ENCODE measurements at places on chromosomes 7 and 10.

DNA sequence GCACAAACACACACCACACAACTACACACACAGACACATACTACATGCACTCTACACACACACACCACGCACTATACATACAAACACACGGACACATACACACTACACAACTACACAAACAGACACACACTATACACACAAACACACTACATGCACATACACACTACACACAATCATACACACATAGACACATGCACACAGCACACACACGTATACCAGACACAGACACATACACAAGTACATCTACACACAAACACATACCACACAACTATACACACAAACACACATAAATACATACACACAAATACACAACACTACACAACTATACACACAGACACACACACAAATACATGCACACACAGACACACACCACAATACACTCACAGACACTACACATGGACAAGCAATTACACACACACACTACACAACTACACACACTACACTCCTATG lies 4.6 kb downstream of the GPR15LG start:
- DNase-seq: no peak

DNA sequence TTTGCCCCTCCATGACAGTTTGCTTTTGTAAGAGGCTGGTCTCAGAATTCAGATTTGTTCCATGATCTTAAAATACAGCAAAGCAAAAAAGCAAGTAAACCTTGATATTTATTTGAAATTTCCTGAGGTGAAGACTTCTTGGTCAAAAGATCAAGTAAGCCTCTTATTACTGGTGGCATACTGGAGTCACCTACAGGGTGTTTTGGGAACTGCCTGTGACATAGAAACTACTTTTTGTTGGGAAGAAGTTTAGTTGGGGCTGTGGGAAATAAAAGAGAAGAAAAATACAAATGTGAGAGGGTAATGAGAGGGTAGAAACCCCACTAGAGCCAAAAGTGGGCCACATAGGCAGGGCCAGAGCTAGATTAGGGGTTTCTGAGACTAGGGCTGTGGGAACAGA lies 217.9 kb downstream of the OTUD1 start:
- peak; percentile 20 for DNase-seq

DNA sequence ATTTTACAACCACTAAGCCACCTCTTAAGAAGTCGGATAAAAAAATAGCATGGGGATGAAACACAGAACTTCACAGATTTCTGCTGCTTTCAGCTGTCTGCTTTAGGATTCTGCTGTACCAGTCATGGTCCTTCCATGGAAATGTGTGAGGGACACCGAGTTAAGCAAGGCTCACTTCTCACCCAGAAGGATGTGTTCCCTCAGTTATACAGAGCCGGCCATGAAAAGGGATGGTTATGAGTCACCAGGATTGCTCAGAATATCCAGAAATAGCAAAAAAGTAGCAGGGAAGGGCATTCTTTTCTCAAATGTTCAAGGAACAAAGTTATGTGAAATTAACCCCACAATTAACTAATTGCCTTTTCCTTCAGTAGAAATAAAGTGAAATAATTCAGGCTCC lies 124.4 kb downstream of the AMPH start:
- DNase-seq: no peak

GRCh38 chr10:117005527-117006055 lies 604 bp upstream of the SHTN1 start:
- DNase-seq: peak; percentile 19

DNA sequence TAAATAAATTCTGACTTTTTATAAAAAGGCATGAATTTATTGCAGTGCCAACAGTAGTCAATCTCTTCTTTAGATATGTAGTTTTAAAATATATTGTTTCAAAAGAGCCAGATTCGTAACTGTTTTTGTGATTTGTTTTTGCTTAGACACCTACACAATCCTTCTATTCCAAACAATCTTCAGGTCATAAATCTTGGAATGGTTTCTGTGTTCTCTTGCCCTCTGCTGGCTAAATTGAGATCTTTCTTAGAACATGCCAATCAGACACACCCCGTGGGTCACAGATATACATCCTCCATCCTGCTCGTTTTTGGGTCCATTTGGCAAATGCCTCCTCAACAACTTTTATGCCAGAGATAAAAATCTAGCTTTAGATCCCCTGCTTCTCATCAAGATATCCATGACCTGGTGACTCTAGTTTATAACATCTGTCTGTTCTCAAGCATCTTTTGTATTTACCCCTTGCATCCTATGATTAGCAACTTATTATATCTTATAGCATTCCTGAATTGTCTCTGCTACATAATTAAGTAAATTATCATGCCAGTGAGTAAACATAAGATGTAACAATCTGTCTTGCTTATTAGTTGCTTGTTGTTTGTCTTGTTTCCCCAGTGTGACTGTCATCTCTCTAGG lies 35.3 kb upstream of the IFRD1 start:
- peak; percentile 25 for DNase-seq

DNA sequence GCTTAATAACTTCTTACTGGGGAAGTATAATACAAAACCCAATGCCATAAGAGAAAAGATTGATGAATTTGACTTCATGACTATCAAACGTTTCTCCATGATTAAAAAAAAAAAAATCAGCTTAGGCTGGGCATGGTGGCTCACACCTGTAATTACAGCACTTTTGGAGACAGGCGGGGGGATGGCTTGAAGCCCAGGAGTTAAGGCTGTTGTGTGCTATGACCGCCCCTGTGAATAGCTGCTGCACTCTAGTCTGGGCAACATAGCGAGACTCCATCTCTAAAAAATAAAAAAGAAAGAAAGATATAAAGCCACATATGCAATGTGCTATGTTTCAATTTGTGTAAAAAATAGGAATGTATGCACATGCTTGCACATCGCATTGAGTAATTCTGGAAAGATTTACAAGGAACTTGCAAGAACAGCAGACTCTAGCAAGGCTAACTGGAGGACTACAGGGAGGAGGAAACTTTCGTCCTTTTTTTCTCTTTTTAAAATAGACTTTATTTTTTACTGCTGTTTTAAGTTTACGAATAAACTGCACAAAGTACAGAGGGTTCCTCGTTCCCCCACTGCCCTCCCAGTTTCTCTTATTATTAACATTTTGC lies 10.3 kb upstream of the RARRES2 start:
- DNase-seq: no peak

- DNase-seq: no peak
These were observed 17.6 kb downstream of the APBB1IP start for GRCh38 chr10:26455567-26456315.

- no peak for DNase-seq
These were observed 205.4 kb downstream of the MBL2 start for GRCh38 chr10:52567247-52567580.

- no peak for DNase-seq
These were observed 44.4 kb downstream of the CTTNBP2 start for GRCh38 chr7:117828825-117829224.

GRCh38 chr10:97868134-97868685 lies 18.6 kb downstream of the GOLGA7B start:
- no peak for DNase-seq

GRCh38 chr10:104109908-104110662 lies 11.9 kb upstream of the SFR1 start:
- no peak for DNase-seq

DNA sequence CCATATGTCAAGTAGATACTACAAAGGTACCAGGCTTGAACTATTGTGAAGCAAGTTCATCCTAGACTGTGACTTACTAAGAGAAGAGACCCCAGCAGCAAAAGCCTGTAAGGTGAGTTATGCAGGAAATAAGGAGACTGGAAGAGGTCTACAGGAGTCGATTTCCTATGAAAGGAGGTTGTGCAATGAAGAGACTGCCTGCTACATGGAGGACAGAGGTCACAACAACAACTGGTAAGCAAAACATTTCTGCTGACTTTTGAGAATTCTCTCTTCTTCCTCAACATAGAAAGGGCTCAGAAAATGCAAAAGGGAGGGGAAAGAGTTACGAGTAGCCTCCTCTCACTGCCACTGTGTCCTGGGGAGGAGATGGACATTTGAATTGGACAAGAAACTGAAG lies 42.4 kb downstream of the PDK4 start:
- DNase-seq: no peak

GRCh38 chr7:74025730-74026129 lies 2.2 kb upstream of the ELN start:
- DNase-seq: no peak

- peak; percentile 61 for DNase-seq
These were observed 903 bp upstream of the KCNMA1 start for GRCh38 chr10:77638321-77639101.

GRCh38 chr10:74206746-74207145 lies 55.7 kb downstream of the ADK start:
- no peak for DNase-seq

- no peak for DNase-seq
These were observed 29.6 kb downstream of the MKI67 start for GRCh38 chr10:128096486-128097199.

- DNase-seq: no peak
These were observed 3.1 kb downstream of the AHCYL2 start for GRCh38 chr7:129227646-129228578.

DNA sequence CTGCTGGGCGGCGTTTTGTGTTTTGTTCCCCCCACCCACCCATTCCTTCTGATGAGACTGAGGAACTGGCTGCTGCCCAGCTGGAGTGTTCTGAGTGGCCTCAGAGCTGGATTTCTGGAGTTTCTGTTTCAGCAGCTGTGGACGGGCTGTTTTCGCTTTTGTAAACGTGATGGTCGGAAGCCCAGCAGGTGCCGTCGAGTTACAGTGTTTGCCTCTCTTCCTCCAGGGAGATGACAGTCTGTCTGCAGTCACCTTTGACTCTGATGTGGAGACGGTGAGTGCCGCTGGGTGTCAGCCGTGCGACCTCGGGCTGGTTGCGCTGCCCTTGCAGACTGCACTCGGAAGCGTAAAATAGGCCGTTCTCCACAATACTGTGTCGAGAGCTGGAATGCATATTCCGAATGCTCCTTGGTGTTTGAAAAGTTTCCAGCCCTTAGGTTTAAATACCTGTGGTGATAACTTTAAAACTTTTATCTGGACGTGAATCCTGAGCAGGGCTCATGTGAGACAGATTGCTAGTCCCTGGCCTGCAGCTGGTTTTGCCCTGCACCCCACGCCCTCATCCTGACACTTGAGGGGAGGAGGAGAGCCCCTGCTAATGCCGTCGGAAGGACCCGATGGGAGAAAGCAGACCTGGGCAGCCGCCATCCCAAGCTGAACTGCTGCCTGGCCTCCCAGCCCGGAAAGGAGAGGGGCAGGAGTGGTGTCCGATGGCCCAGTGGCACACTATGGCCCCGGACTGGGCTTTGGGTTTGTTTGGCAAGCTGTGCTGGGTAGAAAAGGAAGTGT lies 8.3 kb downstream of the IQCE start:
- DNase-seq: no peak

GRCh38 chr10:3391657-3392056 lies 219.1 kb upstream of the PITRM1 start:
- no peak for DNase-seq

- DNase-seq: no peak
These were observed 44.8 kb downstream of the SHTN1 start for GRCh38 chr10:116960066-116960776.

- peak; percentile 11 for DNase-seq
These were observed 447.9 kb upstream of the PFKP start for GRCh38 chr10:2619472-2619871.

DNA sequence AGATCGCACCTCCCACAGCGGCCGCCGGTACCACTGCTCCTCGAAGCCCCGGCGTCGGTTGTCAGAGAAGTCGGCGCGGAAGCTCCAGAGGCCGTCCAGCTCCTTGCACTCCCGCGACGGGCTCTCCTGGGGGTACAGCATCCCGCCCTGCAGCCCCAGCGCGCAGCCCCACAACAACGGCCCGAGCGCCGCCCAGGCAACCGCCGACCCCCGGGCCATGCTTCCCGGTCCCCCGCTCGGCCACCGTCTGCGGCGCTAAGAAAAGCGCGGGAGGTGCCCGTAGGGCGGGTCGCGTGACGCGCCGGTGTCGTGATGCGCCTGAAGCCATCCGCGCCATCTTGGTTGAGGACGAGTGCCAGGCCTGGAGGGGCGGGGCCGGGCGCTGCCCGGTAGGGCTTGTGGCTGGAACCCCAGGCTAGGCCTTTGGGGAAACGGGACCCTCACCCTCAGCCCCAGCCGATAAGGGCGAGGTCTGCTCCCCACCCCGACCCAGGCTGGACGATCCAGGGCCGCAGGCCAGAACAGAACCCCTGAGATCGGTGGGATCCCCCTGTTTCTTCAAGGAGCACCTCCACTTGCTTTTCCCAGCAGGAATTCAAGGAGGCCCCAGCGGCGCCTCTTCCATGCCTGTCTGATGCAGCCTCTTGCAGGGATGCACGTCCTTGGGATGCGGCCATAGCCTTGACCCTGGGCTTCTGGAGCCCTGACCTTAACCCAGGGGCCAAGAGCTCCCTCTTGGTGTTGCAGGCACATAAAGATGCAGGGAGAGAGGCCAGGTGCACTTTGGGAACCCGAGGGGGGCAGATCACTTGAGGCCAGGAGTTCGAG lies at the start of gene GUSB:
Gene GUSB, minus strand, starts transcription at position 249 of the 828 bp plus-strand sequence. Its CDS starts 30 bp downstream, at position 219.
- DNase-seq: peak; percentile 93

GRCh38 chr7:75985518-75986146 lies 8.8 kb downstream of the TMEM120A start:
- no peak for DNase-seq

GRCh38 chr10:68235111-68235510 lies 3.2 kb upstream of the ATOH7 start:
- no peak for DNase-seq

GRCh38 chr10:117432866-117433265 lies 57.6 kb upstream of the PDZD8 start:
- no peak for DNase-seq

DNA sequence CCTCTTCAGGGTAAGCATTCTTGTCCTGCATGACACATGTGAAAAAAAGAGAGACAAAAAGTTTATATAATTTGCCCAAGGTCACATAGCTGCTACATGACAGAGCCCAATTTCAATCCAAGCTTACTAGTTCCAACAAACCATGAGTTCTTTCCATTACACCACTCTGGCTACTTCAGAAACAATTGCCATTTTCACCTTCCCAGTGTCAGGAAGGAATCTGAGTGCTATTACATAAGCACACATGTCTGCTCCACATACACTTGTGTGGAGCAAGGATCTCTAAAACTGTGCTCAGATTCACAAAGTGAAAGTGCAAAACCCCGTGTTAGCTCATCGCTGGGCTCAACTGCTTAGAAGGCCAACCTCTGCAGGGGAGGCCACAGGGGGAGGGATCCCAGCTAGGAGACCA lies 356.2 kb upstream of the NFE2L3 start:
- DNase-seq: no peak

DNA sequence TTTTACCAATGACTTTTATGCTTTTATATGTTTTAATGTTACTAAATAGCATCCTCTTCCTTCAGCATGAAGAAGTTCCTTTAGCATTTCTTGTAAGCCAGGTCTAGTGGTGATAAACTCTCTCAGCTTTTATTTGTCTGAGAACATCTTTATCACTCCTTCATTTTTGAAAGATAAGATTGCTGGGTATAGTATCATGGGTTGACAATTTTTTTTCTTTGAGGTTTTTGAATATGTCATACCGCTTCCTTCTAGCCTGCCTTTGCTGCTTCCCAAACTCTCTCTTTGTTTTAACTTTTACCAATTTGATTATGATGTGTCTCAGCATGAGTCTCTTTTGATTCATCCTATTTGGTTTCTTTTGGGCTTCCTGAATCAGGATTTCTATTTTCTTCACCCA lies 108.2 kb upstream of the KAT6B start:
- DNase-seq: no peak

Measured in umbilical cord (tissue), 2 donors.